H9 (cell line): ENCODE measurements at places on chromosomes 2 and 18. TPM values are rescaled to one million over a fixed set of nuclear protein-coding genes. Genes with fewer than 3 reads are reported as not detected.

Gene VWA3B
- total RNA-seq: not detected in 2 replicates

Gene AQP12B
- not detected in 2 replicates for total RNA-seq

DNA sequence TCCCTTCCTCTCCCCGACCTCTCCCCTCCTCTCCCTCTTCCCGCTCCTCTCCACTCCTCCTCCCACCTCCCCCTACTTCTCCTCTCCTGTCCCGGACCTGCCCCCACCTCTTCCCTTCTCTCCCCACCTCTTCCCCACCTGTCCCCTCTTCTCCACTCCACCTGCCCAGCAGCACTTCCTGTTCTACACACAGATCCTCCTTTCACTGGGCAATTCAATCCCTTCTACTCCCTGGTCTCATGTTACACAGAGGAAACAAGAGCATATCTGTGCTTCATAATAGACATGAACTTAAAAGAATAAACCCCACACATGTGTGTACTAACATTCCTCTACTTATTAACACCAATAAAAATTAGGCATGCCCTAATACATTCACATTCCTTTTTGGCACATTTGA lies 34.8 kb downstream of the TIMM21 start:
- no peaks in the 10 kb centered on the region for H3K36me3 ChIP-seq
- H3K27ac ChIP-seq: no peak overlapping the region
- DNase-seq: no peak
- H3K4me1 ChIP-seq: no peaks in the 10 kb centered on the region; the same call in 1 of the 2 replicates
- no peak overlapping the region for H3K4me3 ChIP-seq

GRCh38 chr2:239537633-239538356 lies 137.0 kb upstream of the HDAC4 start:
- no peaks in the 10 kb centered on the region for H3K4me1 ChIP-seq
- no peaks in the 10 kb centered on the region for H3K36me3 ChIP-seq
- no peak for DNase-seq
- no peaks in the 10 kb centered on the region for H3K27me3 ChIP-seq
- H3K27ac ChIP-seq: no peak overlapping the region
- no peak overlapping the region for H3K4me3 ChIP-seq

GRCh38 chr2:181178130-181178529 lies 197.7 kb downstream of the UBE2E3 start:
- no peaks in the 10 kb centered on the region for H3K4me1 ChIP-seq
- no peaks in the 10 kb centered on the region for H3K27me3 ChIP-seq
- no peaks in the 10 kb centered on the region for H3K36me3 ChIP-seq
- no peak overlapping the region for H3K4me3 ChIP-seq
- no peak for DNase-seq

DNA sequence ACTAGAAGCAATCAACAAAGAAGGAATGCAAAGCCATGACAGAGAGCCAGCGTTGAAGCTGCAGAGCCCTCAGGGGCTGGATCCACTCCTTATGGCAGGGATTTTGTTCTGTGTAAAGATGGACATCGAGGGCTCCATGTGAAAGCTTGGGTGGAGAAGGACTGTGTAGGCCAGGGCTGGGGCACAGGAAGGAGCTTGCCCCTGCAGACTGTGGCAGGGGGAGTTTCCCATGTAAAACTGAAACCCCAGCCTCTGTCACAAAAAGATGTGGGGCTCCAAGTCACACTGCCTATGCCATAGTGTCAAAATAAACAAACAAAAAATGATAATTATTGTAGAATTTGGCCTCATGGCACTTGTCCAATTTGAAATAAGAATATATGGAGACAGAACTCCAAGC lies 408.7 kb upstream of the HS6ST1 start:
- no peaks in the 10 kb centered on the region for H3K4me1 ChIP-seq
- no peak overlapping the region for H3K27ac ChIP-seq
- no peak overlapping the region for H3K4me3 ChIP-seq
- no peaks in the 10 kb centered on the region; the same call in 1 of the 2 replicates for H3K27me3 ChIP-seq
- H3K36me3 ChIP-seq: peaks cover 9% of the 10 kb centered on the region
